ENCODE measurements at places on chromosomes 1 and 21.

DNA sequence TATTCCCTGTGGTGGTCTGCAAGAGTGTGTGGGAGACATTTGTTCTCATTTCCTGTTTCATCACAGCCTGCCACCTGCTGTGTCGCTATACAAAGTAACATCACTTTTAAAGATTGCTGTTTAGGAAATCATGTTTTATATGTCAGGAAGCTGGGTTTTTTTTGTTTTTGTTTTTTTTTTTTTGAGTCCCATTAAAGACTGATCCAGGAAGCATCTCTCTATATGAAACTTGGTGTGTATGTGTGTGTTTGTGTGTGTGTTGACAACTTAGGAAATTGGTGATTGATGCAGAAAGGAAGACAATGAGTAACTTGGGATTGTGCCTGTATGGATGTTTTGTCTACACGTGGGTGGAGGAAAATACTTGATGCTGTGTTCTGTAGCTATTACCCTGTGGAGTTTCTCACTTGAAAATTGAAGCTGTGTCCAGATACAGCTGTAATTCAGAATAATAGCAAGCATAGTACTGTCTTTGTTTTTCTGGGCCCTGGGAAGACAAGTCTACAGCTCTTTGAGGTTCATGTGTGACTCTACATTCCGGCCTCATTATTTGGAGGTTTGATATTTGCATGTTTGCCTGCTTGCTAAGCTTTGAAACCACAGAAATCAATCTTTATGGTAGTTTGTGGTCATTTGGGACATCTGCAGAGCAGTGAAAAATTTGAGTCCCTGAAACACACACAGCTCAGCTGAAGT is 47.9 kb downstream of the LAMC1 start:
- DNase-seq = no peak

DNA sequence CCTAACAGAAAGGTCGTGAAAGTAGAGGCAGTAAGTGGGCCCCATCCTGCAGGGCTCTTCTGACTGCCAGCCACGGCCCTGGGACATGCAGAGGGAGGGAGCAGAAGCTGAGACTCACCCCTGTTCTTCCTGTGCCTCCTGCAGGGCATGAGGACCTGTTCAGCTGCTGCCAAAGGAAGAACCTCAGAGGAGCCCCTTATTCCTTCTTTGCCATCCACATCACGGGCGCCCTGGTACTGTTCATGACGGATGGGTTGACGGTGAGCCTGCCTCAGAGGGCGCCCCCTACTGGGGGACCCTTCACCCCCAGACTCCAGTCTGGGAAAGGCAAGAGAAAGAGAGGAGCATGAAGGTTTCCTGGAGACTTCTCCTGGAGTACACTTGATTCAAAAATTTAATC is 47.1 kb downstream of the ELK4 start:
- no peak for DNase-seq

DNA sequence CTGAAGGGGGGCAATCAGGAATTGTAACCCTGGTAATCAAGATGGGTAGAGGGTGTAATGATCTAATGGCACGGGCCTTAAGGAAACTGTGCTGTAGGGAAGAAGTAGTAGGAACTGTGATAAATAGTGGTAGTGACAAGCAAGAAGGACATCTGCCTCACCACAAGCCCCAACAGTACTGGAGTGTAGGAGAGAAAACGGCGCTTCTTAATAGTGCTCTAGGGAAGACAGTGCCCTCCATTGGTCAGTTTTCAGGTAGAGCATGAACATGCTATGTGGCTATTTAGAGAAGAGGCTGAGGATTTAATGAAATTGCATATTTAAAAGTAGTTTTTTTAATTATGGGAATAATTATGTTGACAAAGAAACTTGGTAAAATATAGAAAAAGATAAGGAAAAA is 32.2 kb downstream of the SLC30A7 start:
- peak; percentile 8 for DNase-seq

GRCh38 chr1:154869351-154870114 is 548 bp downstream of the KCNN3 start:
- no peak for DNase-seq

GRCh38 chr1:203534526-203534925 is 40.6 kb downstream of the OPTC start:
- no peak for DNase-seq

DNA sequence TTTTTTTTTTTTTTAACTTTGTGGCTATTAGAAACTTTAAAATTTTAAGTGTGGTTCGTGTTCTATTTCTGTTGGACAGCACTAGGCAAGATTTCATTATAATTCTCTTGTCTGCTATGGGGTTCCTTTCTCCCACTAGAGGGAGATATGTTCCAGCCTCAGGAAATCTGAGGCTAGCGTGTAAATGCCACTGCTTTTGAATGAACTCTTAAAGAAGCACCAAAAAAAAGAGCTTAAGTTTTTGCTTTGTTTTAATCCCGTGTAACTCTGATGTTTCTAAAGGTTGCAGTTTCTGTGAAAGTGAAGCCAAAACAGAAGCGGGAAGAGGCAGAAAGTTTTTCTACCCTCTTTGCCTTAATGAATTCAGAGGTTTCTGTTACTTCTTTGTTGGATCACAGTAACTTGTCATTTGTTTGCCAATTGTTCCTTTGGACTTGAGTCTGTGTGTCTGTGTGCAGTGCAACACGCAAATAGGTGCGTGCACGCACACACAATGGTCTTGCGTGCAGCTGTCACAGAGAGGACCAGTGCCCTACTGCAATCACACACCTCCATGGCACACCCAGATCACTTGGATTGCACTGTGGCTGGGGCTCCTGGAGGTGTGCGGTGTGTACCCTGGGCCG is 32.3 kb downstream of the HHAT start:
- no peak for DNase-seq

DNA sequence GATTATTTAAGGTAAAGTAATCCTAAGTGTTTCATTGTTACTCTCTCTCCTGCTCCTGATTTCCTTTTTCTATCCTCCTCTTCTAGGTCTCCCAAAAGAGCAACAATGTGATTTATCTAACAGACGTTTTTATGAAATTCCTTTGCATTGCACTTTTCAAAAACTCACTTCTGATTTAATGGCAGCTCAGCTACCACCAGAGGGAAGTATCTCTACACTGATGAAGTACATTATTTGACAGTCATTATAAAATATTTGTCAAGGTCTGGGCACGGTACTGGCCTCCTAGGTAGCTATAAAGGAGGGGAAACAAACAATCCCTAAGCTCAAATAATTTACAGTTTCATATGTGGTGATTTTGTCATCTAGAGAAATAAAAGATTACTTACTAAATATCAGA is 15.6 kb downstream of the TMPRSS15 start:
- no peak for DNase-seq

GRCh38 chr1:183302452-183303322 is 115.5 kb downstream of the NMNAT2 start:
- no peak for DNase-seq

- no peak for DNase-seq
Measured at GRCh38 chr1:97412737-97413136, 508.1 kb downstream of the DPYD start.

DNA sequence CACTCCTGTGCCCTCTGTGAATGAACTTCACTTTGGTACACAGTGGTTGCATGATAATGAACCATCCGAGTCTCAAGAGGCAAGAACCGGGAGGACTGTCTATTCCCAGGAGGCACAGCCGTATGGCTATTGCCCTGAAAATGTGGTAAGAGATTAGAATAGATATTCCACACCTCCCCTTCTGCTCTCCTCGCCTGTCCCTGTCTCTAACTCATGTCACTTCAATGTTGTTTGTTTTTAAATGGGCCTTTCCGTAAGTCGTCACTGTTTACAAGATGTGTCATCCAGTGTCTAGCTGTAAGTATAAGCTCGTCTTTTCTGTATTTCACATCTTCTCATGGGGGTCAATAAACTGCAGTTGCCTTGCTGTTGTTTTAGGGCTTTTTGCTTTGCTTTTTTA is 122.2 kb downstream of the PATJ start:
- DNase-seq = no peak

GRCh38 chr1:6991266-6991665 is 206.0 kb downstream of the CAMTA1 start:
- no peak for DNase-seq

- no peak for DNase-seq
Measured at GRCh38 chr1:86998727-86999126, 84.3 kb downstream of the HS2ST1 start.

- DNase-seq = no peak
Measured at GRCh38 chr1:101953623-101954022, 43.1 kb downstream of the OLFM3 start.

- DNase-seq = no peak
Measured at GRCh38 chr1:219476716-219477115, 136.2 kb downstream of the ZC3H11B start.

DNA sequence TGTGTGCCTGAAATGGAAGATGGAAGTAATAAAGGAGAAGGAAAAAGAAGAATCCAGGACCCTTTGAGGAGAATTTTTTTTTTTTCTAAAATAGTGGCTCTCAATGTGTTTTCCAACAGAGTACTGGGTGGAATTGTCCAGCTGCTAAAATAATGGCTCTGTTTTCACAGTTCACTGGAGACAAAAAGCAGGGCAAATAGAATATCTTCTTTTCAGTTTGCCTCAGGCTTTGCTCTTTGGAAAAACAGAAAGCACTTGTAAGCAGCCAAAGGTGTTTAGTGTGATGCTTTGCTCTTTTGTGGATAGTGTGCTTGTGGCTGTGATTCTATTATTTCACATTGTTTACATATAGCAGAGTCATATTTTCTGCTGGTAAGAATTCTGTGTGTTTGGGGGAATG is 77.4 kb upstream of the MROH9 start:
- DNase-seq = no peak

- DNase-seq = no peak
Measured at GRCh38 chr1:31934706-31935629, 3.2 kb downstream of the PTP4A2 start.

DNA sequence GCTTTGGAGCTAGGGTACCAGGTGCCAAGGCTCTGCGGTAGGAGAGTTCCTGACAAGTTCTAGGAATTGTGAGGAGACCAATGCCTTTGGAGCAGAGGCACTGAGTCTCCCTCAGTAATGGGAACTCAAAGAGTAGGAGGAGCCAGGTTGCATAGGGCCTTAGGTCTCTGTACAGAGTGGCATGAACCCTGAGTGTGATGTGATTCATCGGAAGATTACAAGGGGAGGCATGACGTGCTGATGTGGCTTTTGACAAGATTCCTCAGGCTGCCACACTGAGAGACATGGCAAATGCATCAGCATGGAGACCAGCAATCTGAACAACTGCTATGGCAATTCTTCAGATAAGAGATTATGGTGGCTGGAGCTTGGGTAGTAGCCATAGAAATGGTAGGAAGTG is 94.6 kb upstream of the SLC44A3 start:
- no peak for DNase-seq

GRCh38 chr21:33411949-33412430 is 8.8 kb downstream of the IFNGR2 start:
- no peak for DNase-seq

- DNase-seq = no peak
Measured at GRCh38 chr1:18012686-18013085, 94.9 kb upstream of the IGSF21 start.

GRCh38 chr1:166908942-166909341 is 32.9 kb upstream of the TADA1 start:
- DNase-seq = no peak

DNA sequence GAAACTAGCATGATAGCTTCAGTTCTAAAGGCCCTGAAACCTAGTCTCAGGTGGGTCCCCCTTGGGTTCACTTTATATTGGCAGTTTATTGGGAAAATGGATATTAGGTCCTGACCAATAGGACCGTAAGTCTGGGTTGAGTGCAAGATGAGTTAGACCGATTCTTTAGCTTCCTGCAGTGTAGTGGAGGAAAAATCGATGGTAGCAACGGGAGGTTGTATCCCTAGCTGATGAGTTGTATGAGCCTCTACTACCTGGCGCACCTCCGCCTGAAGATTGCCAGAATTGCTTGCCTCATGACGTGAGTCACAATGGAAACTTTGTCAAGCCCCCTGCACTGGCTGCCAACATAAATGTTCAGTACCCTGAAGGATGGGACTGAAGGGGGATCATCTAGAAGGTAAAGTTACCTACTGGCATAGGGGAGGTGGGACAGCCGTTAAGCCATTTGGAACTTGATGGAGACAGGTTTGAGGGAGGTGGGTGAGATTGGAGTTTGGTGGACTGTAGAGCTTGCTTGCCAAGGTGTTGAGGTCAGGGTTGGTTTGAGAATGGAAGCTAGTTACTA is 3.9 kb downstream of the RCC1 start:
- no peak for DNase-seq

DNA sequence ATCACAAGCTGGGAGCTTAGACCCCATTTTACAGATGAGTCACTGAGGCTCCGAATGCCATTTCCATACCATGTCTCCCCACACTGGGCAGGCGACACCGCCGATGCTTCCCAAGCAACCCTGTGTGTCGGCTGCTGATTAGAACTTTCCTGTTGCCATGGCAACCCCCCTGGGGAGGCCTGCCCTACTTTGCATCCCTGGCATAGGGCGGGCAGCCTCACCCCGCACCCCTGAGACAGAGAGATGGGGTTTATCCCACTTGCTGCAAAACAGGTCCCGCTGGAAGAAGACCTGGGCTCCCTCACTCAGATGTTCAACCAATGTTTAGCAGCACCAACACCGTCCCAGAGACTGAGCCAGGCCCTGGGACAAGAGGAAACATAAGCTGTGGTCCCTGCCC is 81.5 kb downstream of the CAMK2N1 start:
- no peak for DNase-seq

GRCh38 chr1:181397845-181398244 is 85.5 kb upstream of the CACNA1E start:
- DNase-seq = no peak

GRCh38 chr1:18580691-18581419 is 49.8 kb upstream of the PAX7 start:
- no peak for DNase-seq
